ENCODE measurements at places on chromosomes 1 and 21. TPM values are rescaled to one million over a fixed set of nuclear protein-coding genes. Genes with fewer than 3 reads are reported as not detected.

DNA sequence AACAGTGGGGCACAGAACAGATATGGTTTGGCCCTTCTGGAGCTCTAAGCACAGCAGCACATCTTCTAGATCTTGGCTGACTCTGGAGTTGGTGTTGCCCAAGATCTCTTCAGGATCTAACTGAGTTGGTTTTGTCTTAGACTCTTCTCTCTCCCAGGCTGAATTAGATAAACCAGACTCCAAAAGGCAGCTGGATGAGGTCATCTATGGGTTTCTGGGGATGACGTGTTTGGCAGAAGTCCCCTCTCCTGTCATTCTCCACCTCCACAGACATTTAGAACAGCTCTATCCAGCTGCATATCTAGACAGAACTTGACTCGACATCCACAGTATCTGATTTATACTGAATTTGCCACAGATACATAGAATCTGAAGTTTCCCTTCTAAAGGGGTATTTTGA is 75.3 kb downstream of the ST6GALNAC5 start:
- H3K27ac ChIP-seq, result no peak overlapping the region
- no peak overlapping the region for H3K4me3 ChIP-seq

DNA sequence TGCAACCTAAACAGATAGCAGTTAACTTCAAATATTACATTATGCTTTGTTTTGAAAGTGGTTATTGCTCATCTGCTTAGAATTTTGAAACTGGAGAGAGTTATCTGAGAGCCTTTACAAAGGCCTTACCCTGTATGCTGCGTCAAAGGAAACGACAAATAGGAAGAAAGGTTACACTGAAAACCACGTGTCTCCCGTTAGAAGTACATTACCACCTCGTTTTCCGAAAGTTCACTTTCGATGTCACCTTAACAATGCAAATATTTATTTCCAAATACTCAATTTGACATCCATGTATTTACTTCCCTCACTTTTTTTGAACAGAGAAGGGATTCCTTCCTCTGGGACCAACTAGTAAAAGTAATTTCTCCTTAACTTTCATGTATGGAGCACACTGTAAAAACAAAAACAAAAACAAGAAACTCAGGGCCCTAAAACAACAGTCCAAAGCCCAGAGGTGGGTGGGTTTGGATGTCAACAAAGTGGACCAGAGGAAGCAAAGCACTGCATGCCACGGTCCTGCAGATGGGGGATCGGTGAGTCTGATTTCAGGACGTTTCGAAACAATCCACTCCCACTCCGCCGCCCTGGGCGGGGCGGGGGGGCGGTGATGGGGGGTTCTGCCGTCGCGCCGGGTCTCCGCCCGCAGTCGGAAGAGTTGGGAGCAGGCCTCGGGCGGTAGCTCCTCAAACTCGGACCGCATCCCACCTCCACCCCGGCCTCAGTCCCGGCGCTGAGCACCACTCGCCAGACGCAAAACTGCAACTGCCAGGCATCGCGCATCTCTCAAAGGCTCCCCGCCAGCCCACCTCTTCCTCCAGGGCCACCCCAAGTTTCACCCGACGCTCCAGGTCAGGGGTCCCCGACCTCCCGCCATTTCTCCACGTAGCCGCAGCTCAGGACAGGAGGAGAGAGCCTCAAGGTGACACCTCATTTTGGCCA is 841 bp downstream of the ADSS2 start:
- H3K27ac ChIP-seq, result peak overlapping the region; percentile 67
- DNase-seq, result peak; percentile 65
- peaks cover 15% of the 10 kb centered on the region for H3K36me3 ChIP-seq
- H3K4me1 ChIP-seq, result peaks cover 50% of the 10 kb centered on the region

The HHAT gene
- 2.9 TPM for total RNA-seq

DNA sequence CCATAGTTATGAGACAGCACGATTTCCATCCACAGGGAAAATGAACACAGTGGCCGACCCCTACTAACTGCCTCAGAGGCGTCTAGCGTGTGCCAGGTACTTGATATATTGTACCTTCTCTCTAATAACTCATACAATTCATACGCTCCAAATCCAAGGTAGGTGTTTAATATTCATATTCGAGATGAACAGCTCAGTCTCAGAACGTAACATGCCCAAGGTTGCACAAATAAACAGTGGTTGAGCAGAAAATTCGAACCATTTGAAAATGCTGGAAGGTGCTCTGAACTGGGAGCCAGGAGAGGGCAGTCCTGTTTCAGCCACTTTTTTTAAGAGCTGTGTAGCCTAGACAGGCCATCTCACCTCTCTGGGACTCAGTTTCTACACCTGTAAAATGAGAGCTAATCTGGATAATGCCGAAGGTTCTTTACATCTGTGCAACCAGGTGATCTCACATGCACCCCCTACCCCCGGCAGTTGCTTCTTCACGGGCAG is 7.9 kb downstream of the SLC45A3 start:
- no peak for DNase-seq
- H3K4me3 ChIP-seq, result no peak overlapping the region
- H3K27ac ChIP-seq, result no peak overlapping the region
